Muscle of arm (tissue), 14 donors: ENCODE measurements at places on chromosomes 5 and 9.

DNA sequence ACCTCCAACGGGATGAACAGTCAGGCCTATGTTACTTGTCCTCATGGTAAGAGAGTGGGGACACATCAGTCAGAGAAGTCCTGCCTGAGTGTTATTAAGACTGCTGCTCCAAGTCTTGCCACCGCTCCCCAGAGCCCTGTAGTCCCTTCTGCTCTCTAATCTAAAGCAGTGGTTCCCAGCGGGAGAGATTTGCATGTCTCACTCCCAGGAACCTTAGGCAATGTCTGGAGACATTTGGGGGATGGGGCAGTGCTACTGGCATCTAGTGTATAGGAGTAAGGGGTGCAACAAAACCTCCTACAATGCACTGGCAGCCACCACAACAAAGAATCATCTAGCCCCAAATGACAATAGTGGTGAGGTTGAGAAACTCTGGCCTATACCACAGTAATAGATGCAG is 2.6 kb upstream of the SVEP1 start:
- DNase-seq, result no peak

GRCh38 chr9:71814226-71814625 is 45.9 kb upstream of the CEMIP2 start:
- DNase-seq, result peak; percentile 76

GRCh38 chr9:127912882-127913281 is 4.0 kb downstream of the ST6GALNAC4 start:
- DNase-seq, result no peak

GRCh38 chr9:4864234-4864661 is 71.5 kb downstream of the RCL1 start:
- DNase-seq, result no peak

DNA sequence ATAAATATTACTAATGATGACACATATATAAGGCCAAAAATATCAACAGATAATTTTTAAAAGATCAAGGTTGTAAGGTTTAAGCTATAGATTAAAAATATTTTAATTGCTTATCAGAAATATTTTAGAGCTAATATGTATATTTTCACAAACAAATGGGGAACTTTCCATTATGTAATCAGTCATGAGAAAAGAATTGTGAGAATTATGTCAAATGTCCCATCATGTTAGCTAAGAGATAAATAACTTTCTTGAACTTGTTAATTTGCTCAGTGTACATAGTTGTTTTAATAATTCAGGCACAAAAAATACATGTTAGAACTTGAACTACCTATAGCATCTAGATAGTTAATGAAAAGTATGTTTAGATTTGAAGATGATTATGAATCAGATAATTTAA is 67.7 kb downstream of the SYK start:
- no peak for DNase-seq

DNA sequence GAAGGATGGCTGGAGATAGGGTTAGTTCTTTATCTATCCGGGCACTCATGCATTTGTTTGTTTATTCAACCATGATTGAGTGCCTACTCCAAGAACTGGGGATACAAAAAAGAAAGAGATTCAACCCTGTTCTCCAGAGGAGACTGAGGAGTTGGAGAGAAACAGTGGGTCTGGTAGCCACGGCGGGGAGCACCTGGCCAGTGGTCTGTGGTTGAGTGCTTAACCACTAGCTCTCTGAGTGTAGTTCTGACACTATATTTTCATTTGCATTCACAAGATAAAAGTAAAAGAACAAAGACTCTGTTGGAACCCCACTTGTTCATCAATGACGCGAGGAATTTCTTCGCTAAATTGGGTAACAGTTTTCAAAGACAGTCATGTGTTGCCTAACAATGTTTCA is 295.5 kb upstream of the MSX2 start:
- DNase-seq, result no peak

GRCh38 chr5:88675708-88676636 is 207.0 kb downstream of the MEF2C start:
- no peak for DNase-seq

- no peak for DNase-seq
Measured at GRCh38 chr9:134656334-134657006, 14.9 kb downstream of the COL5A1 start.

DNA sequence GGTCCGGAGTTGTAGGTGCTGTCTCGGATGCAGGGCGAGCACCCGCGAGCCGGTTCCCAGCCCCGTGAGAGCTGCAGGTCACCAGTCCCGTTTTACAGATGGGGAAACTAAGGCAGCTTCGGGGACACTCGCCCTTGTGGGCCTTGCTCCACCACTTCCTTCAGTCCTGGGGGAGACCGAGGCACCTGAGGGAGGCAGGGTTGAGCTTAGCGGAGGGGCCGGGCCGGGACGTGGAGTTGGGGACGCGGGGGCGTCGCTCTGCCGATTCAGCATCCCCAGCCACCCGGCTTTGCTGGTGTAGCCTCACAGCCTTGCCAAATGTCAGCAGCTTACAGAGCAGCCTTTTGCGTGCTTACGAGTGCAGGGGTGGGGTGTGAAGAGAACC is 530 bp downstream of the BBLN start:
- no peak for DNase-seq

DNA sequence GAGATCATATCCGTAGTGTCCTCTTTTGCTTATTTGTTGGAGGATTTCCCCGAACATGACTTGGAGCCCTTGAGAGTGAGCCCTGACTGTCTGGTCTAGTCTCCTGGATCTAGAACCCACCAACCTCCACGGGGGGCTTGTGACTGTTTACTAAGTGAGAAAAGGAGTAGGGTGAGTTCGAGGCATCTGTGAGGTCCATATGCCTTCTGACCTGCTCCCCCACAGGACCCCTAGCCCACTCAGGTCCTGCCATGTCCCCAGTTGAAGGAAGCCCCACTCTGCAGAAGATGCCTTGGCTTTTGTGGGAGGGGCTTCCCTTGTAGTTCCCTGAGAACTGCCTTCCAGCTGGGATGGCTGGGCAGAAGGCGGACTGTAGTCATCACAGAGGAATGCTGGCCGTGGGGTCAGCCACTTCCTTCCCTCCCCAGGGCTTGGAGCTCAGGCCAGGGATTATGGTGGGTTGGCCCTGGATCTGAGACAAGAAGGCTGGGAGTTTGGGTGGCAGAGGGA is 7.0 kb upstream of the IRF1 start:
- DNase-seq, result peak; percentile 43

DNA sequence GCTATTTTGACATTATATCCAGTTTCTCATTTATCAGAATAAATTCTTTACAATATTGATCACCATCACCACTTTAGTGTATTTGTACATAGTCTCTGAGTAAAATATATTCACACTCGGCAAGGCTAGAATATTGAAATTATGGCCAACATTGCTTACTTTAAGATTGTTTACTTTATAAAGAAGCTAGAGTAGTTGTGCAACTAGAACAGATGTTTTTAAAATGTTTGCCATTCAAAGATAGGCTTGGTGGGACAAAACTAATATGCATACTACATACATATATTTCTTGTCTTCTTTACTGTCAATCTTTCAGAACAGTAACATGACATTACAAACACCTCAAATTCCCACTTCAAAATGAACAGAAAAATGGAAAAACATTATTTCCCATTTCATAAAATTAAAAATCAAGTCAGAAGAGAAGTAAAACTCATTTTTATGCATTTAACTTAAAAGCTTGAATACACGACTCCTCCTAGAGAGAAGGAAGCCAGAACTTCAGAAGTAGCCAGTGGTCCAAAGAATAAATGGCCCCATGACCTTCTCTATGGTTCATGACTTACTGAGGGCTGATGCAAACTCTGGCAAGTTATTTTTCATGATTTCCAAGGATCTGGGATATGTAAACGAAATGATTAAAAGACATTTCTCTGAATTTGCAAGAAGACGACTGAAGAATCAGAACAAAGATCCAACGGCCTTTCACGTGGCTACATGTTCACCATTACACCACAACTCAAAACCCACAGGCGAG is 14.1 kb downstream of the MTX3 start:
- DNase-seq, result no peak
